ENCODE measurements at places on chromosomes 12 and 14.

GRCh38 chr12:10170216-10170615 is 1.7 kb downstream of the OLR1 start:
- no peak for DNase-seq

DNA sequence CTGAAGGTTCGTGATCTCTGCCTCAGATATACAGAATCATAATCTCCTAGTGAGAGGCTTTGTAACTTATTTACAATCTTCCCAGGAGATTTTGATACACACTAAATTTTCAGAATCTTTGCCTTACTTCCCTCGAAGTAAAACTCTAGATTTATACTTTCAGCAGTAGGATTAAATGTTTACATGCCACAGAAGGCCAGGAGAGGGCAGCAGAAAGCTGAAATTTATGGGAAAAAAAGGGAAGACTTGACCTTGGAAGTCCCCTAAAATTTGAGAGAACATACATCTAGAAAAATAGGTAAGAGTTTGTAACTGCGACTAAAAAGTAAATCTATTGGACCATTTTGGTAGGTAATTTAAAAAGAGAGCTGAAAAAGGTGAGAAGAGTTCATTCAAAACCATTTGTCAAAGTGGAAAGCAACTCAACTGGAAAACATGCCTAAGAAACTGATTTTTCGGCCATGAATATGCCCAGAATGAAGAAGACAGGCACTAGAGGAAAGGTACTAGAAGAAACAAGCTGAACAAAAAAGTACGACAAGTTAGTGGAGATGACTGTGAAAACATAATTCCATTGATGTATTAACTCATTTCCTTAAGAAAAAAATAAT is 242.0 kb upstream of the MDGA2 start:
- peak; percentile 49 for DNase-seq

DNA sequence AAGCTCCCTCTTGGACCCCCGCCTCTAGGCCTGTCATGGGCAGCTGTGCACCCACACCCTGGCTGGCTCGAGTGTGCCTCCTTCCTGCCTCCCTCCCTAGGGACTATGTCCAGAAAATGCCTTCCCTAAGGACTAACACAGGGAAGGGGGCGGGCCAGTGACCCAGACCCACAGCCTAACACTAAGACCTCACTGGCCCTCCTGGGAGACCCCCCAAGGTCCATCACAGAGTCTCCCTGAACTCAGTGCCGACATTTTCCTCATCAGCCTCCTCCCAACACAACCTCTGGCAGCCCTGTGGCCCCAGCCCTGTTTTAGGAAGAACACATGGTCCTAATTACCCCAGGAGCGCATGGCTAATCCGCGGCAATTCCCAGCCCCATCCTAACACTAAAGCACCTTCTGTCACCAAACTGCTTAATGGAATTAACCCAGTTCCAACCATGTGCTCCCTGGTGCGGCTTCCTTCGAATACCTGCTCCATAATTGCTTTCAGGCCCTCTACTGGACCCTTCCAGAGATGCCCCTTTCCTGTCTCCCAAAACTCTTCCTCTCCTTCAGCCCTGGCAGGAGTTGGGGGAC is 5.6 kb downstream of the MSI1 start:
- DNase-seq: no peak

- DNase-seq: peak; percentile 68
Measured at GRCh38 chr14:103391048-103391447, 5.8 kb downstream of the MARK3 start.

GRCh38 chr12:68239309-68239982 is 13.8 kb upstream of the IL26 start:
- DNase-seq: no peak

- DNase-seq: no peak
Measured at GRCh38 chr14:90290337-90291011, 34.1 kb downstream of the PSMC1 start.

DNA sequence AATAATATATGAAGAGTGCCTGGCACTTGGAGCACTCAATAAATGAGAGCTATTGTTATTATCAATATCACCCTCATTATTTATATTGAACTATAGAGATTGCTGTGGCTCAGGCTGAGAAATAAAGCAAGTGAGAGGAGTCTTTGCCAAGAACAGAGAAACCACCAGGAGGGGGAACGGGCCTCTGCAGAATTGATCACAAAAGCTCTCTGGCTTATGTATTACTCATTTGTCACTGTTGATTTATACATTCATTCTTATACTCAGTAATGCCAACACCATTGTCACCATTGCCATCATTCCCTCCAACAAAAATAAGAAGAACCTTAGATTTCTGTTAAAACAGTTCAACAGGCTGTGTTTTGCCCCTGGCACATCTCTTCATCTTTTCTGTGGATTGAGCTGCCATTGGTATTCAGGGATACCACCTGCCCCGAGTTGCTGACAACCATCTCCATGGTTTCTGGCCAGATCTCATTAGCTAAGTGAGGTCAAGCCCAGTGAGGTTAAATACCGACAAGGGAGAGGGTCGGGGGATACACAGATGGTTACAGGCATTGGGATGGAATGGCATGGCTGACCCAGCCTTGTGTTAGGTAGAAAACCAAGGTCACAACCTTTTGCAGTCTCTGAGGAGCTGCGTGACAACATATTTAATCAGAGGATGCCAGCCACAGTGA is 21.8 kb upstream of the PCNX1 start:
- DNase-seq: no peak

- DNase-seq: peak; percentile 57
Measured at GRCh38 chr12:96326628-96327227, 73.5 kb downstream of the CDK17 start.

DNA sequence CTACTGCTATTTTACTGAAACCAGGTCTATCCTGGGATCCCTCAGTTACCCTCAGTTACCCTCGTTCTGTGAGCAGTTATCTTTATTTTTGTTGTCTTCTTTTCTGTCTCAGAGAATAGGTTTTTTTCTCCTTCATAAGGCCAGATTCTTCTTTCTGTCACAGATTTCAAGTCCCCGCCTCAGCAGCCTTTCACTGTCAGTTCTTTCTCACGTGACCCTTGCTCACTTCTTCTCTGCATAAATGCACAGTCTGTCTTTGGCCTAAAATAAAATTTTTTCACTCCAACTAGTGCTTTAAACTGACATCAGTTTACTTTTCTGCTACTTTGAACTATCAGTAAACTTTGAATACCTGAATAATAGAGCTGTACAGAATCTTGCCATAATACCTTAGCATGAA is 299.7 kb downstream of the ERC1 start:
- DNase-seq: no peak

GRCh38 chr12:67578976-67579661 is 69.4 kb upstream of the DYRK2 start:
- no peak for DNase-seq

DNA sequence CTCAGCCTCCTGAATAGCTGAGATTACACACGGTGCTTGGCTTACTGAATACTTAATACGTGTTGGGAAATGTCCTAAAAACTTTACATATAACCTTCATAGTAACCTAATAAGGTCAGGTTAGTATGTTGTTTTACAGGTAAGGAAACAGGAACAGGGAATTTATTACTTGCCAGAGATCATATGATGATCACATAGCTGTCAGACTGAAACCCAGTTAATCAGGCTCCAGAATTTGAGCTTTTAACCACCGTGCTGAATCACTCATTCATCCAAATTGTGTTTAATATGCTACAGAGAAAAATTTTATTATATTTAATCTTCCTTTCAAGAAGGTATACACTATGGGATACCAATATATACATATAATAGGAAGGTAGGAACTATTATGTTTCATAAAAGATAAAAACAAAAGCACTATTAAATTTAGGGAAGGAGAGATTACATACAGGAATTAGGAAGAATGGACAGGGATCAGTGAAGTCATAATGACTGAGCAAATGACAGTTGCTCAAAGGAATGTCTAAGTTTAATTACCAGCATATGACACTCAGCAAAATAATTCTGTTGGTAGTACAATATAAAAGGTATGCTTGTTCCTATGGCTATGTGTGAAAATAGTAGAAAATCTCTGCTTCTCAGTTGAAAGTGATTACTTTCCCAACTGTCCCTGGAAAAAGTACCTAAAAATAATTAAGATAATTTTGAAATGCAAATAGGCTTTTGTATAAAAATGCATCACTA is 59.3 kb downstream of the HEATR5A start:
- DNase-seq: no peak

- no peak for DNase-seq
Measured at GRCh38 chr14:94390372-94391086, 2.1 kb upstream of the SERPINA1 start.

DNA sequence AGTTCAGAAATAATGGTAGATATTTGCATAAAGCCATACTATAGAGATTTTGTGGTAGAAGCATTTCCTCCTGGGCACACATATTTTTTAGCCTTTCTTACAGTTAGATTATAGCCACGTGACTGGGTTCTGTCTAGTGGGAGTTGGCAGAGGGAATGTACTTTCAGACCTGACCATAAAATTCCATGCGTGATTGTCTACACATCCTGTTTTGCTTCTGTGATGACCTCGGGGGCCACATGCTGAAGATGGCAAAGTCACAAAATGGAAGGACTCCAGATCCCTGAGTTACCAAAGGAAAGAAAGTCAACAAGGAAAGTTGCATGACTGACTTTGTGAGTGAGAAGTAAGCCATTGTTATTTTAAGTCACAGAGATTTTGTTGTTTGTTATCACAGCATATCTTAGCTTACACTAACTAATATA is 14.6 kb upstream of the MIA2 start:
- DNase-seq: peak; percentile 3

DNA sequence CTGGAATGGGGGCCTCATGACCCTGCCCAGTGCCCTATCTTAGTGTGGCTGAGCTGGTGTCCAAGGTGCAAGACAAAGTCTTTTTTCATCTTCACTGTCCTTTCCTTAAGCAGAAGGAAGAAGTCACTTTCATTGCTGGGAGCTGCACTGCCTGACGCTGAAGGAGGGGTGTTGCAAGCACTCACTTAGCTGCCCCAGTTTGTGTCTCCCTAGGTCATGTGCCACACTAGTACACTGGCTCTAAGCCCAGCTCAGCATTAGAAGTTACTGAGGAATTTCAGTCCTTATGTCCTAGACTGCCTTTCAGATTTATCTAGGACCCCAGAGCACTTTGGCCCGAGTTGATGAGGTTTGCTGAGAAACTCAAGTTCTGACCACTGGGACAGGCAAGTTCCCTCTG is 952.0 kb upstream of the USP15 start:
- no peak for DNase-seq

DNA sequence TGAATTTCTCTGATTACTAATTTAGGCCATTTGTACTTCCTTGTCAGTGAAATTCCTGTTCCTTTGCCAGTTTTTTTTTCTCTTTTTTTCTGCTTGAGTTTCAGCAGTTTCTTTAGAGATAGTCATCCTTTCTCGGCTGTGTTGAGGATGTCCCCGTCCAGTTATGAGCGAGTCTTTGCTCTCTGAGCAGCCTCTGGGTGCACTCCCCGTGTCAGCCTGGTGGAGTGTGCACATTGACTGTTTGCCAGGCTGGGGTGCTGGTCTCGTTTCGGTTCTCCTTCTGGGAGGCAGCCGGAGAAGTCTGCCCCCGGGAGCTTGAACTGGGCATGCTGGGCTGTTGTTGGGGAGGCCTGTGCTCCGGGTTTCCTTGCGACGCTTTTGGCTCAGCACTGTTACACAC is 3.0 kb downstream of the PACS2 start:
- no peak for DNase-seq

DNA sequence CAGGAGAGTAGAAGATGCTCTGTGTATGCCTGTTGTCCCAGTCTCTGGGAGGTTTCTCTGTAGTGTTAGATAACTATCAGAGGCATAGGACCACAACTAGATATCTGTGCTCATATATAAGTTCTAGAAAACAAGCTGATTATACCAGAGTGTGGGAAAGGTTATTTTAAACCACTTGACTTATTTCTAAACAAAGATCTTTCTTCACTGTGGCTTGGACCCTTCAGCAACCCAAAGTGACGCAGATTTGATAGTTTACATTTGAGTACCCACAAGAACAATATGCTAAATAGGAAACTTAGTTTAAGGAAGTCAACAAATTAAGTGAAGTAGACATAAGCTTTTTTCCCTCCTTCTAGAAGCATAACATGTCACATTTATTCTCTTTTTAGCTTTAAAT is 41.3 kb downstream of the RIC8B start:
- no peak for DNase-seq

DNA sequence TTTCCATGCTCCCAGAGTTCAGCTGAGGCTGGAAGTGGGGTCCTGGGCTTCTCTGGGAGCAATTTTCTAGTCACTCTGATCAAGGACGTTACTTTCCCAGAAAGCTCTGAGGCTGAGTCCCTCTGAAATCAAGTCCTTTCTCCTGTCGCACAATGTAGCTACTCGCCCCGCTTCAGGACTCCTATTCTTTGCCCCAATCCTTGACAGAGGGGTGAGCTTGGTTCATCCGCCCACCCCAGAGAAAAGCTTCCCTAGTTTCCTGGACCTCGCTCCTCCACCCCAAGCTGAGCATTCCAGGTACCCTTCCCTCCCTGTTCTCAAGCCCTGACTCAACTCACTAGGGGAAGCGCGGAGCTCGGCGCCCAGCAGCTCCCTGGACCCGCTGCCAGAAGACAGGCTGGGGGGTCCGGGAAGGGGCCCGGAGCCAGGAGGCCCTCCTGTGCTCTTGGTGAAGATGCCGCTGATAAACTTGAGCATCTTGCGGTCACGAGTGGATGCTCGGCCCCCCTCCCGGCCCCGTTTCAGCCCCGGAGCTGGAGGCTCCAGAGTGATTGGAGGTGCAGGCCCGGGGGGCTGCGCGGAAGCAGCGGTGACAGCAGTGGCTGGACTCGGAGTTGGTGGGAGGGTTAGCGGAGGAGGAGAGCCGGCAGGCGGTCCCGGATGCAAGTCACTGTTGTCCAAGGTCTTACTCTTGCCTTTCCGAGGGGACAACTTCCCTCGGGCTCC is 1.6 kb downstream of the AGAP2 start:
- DNase-seq: no peak

DNA sequence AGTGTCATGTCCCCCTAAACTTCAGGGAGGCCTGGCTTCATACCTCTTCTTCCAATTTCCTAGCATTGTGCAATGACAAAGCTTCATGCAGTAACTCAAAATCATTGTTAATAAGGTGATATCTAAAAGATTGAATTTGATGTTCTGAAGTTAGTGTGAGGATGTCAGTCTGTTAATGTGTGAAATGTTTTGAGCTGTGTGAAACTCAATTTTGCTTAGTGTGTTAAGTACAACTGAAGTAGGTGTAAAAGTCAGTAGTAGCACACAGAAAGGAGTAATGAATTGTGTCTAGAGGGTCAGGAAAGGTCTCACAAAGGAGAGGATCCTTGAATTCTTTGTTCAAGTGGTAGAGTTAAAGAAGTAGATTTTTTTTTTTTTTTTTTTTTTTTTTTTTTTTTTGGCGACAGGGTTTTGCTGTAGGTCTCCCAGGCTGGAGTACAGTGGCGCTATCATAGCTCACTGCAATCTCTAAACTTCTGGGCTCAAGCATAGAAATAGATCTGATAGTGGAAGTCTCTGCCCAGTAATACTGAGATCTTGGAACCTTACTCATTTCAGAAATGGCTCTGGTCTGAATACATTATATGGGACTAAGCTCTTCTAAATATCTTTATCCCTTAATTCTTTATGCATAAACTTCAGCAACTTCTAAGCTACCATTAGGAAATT is 63.9 kb downstream of the FUT8 start:
- DNase-seq: no peak

GRCh38 chr12:68784015-68784414 is 24.0 kb upstream of the MDM2 start:
- no peak for DNase-seq

GRCh38 chr12:52921488-52922165 is 16.8 kb upstream of the KRT8 start:
- DNase-seq: no peak

All from OCI-LY7 (cell line).